ENCODE measurements at places on chromosomes 16 and 17.

- DNase-seq = peak; percentile 20
Measured at GRCh38 chr17:57735707-57736106, 9.4 kb downstream of the CCDC182 start.

GRCh38 chr16:27549464-27549745, 308 bp downstream of the GTF3C1 start:
- DNase-seq = no peak

- DNase-seq = no peak
Measured at GRCh38 chr17:70521821-70522256, 352.5 kb downstream of the KCNJ2 start.

DNA sequence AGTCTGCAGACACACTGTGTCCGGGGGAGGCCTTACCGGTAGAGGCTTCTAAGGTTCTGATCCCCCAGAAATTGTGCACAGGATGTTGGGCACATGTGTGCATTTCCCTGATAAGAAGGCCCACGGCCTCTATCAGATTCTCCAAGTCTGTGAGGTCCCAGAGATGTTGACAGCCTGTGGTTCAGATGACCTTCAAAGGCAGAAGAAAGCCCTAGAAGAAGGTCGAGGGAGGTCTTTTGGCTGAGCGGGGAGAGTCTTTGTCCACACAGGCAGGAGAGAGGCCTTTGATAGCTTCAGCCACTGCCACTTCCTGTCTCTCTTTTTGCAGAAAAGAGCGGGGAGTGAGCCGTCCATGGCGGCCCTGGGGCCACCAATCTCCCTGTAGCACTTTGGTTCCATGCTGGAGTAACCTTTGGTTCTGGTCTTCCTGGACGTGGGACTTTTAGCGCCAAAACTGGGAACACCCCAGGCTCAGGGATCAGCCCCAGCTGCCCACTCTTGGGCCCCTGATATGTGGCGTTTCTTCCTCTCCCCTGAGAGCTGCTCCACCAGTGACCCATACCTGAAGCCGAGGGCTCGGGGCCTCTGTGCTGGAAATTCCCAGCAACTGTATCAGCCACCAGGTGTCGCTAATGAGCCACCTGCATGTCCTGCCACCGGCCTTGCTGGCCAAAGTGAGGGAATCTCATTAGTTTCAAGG, 28.1 kb upstream of the LGALS9 start:
- peak; percentile 73 for DNase-seq

DNA sequence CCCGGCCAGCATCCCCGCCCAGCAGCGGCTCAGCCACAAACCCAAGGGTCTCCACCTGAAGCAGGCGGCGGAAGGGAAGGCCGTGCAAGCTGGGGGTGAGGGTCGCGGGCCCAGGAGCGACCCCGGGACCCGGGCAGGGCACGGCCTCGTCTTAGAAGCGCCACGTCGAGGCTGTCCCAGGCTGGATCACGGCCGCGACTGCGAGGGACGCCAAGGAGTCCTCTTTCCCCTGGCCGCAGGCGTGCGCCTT, 538 bp upstream of the CCNF start:
- no peak for DNase-seq

DNA sequence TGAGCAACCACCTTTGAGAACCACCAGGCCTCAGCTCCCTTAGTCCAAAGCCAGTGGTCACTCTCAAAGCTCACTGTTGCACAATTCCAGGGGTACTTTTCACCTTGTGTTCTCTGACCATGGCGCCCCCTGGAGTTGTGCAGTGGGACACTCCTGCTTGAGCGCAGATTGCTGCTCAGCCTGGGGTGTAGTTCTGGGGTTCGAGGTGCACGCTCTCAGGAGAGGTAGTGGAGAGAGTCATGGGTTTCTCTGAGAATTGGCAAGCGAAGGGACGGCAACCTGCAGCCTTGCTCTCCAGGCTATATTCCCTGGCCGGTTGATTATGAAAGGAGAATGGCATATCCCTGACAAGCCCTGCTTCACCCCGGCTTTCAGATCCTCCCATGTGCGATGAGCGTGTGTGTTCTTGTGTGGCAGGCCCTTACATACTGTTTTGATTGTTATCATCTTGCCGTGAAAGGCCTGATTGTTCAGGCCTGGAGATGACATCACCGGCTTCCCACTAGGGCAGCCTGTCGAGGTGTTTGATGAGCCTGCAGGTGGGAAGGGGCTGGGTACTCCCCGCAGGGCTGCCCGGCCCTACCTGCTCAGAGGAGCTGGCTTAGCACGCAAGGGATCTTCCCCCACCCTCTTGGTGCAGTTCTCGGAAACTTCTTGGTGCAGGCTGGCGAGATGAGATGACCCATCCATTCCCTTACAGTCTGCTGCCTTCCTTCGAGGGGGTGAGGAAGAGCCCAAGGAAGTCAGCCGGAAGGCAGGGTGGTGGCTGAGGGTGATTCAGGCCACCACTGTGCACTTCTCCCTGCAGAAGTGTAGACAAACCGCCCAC, 431.2 kb downstream of the SLC39A11 start:
- peak; percentile 17 for DNase-seq

DNA sequence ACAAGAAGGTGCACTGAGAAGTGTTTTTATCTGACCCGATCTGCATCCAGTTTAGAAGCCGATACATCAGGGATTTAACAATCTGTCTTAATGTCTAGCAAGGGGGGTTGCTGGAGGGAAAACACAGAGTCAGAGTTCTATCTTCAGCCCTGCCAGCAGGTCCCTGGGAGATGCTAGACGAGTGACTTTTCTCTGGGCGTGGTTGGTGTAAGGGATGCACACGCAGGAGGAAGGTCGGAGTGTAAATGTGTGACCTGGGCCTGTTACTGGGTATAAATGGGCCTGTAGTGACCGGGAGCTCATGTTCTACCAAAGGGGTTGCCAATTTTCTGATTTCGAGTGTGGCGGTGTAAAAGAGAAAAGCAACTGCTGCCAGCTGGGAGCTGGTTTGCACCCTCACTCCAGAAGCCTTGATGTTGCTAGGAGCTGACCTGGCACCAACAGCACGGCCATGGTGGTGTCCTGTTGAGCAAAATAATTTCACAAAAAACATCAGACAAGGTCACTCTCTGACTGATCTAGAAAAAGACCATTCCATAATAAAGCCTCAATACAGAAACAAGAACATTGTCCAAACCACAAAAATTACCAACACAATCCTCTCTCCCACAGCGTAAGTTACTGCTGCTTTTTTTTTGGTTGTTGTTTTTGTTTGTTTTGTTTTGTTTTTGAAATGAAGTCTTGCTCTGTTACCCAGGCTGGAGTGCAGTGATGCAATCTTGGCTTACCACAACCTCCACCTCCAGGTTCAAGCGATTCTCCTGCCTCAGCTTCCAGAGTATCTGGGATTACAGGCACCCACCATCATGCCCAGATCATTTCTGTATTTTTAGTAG, 1.3 kb upstream of the KCTD13 start:
- no peak for DNase-seq

DNA sequence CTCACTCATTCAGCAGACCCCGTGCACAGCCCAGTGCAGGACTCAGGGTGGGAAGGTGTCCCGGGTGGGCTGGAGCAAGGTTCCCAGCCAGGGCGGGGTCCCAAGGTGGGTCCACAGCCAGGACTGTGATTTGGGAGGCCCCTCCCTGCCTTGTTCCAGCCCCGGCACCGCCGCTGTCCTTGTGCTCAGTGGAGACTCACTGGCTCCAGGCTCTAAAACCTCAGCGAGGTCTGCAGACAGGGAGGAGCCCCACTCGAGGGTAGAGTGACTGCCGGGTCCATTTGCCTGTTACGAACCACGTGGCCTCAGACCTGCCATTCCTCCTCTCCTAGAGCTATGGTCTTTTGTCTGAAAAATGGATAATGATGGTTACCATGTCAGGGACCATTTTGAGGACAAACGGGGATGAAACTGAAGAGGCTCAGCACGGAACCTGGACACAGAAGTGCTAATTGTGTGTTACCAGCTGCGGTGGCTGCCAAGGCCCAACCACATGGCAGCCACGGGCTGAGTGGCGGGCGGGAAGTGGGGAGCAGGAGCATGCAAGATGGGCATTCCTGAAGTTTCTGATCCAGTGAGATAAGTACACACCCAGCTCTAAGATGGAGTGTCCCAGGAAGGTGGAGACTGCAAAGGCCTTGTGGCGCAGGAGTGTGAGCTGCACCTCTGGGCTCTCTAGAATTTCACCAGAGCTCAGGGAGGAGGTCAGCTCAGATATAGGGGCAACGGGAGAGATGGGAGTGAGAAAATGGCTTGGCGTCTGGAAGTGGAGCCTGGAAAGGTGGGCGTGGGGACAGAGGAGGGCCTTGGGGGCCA, 317.6 kb downstream of the SEC14L1 start:
- DNase-seq = no peak

- DNase-seq = no peak
Measured at GRCh38 chr16:72957303-72958277, 90.3 kb downstream of the ZFHX3 start.
